COLO829 (cell line): ENCODE measurements at places on chromosomes 16 and 17.

GRCh38 chr16:83244057-83244456 is 563.7 kb upstream of the HSBP1 start:
- no peak for DNase-seq

DNA sequence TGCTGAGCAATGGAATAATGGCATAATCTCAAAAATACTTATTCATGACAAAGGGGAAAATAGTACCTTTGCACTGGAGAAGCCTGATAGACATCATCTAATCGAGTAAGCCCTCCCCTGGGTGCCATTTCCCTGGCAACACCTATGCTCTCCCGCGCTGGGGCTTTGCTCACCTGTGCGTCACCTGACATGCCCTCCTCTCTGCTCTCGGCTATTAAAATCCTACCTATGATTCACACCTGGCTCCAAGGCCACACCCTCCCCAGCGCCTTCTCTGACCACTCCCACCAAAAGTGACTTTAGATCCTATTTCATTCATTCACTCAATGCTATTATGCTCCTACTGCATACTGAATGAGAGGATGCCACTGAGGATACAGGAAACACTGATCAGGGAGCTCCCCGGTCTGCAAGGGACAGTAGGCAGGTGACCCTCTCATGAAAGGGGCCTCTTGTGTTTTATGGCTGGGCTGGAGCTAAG is 83.9 kb downstream of the NT5M start:
- no peak for DNase-seq

GRCh38 chr17:48240562-48241130 is 133.1 kb downstream of the SNX11 start:
- DNase-seq = peak; percentile 48

DNA sequence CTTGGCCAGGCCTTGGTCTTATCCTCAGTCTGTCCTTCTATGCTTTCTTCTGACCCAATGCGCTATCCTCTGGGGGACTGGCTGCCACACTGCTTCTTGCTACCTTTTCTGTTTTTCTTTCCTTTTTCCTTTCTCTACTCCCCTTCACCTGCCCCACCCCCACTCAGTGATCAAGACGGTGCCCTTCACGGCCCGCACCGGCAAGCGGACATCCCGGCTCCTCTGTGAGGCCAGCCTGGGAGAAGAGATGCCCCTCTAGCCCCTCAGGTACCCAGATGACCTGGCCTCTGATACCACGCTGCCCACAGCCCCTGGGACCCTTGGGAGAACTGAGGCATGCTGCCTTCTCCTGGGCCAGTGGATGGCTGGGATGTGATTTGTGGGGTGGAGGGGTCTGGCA is 15.6 kb downstream of the SPATA32 start:
- no peak for DNase-seq

DNA sequence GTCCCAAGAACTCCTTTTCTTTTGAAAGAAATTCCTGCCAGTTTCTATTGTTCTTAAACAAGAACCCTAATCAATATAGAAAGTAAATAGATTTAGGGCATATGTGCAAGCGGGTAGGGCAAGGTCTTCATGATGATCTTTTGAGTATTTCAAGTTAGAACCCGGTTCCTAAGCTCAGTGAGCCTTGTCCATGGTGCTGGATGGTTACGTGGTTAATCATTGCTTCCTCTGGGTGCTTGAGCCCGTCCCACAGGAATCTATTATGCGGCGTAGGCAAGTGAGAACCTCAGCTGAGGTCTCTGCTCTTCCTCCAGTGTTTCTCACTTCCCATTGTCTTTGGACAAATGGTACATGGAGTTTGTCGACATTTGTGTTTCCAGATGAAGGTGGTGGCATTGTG is 580.8 kb upstream of the EEF2KMT start:
- no peak for DNase-seq

- DNase-seq = no peak
Measured at GRCh38 chr16:66039793-66040192, 326.7 kb upstream of the CDH5 start.

- no peak for DNase-seq
Measured at GRCh38 chr17:31225831-31226230, 71.2 kb downstream of the OMG start.

DNA sequence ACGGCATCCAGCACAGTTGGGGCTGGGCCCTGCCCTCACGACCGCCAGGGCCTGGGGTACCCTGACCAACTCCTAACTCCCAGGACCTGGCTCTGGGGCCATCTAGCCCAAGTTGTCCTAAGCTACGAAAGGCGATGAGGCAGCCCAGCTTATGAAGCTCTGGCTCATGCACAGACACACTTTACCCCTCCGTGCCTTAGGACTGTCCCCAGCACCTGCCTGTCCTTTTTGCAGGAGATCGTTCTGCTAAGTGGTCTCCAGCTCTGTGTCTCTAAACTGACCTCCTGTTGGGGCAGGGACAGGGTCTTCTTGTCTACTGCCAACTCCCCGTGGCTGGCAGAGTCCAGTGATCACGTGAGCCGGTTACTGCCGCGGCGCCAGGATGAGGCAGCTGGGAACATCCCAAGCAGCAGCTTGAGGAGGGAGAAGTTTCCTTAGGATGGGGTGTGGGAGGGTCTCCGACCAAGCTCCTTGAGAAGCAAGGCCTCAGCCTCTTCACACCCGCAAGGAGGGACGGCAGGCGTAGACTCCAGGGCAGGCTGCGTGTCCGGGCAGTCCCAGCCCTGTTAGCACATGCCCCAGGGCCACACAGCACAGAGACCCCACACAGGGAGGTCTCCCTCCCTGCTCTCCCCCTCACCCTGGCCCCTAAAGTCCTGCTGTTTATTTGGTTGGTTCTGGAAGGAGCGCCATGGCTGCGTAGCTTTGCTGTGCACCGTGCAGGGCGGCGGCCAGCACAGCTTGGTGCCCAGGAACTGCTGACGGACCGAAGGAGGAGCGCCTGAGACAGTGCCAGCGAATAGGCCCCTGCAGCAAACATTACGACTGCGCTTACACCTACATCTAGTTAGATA is 16.4 kb upstream of the METRNL start:
- no peak for DNase-seq

DNA sequence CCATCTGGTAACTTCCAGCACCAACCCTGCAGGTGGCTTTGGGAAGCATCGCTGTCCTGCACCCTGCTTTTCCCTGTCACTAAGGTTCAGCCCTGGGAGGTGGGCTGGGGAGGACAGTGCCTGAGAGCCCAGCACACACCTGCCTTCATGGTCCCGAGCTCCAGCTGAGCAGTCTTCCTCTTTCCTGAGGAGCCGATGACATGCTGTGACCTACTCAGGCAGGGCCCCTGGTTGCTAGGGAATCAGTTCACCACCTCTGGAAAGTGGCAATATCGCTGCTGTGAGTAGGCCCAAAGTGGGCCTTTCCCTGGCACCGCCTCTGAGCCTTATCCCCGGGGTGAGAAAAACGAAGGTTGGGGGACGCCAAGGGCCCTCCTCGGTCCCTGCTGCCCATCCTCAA is 17.9 kb downstream of the ST3GAL2 start:
- DNase-seq = no peak

- DNase-seq = no peak
Measured at GRCh38 chr17:69575346-69575761, 160.9 kb downstream of the MAP2K6 start.

DNA sequence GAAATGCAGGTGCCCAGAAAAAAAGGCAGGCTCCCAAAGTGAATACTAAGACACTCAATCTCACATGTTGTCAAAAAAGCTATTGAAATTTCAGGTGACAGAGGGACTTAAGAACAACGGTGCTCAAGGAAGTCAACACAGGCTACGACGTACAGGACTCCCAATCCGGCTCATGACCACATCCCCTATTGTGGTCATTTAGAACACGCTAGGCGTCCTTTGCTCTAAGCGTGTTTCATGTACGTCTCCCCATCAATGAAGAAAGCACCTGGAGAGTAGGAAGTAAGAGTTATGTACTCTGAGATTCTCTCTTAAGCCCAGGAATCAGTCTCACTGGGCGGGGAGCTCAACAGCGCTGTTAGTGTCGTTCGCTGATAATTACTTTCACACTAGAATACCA is 94.1 kb downstream of the MRM3 start:
- no peak for DNase-seq

- DNase-seq = no peak
Measured at GRCh38 chr17:2545393-2545792, 33.7 kb upstream of the METTL16 start.

GRCh38 chr17:61722398-61722797 is 131.4 kb upstream of the NACA2 start:
- no peak for DNase-seq

DNA sequence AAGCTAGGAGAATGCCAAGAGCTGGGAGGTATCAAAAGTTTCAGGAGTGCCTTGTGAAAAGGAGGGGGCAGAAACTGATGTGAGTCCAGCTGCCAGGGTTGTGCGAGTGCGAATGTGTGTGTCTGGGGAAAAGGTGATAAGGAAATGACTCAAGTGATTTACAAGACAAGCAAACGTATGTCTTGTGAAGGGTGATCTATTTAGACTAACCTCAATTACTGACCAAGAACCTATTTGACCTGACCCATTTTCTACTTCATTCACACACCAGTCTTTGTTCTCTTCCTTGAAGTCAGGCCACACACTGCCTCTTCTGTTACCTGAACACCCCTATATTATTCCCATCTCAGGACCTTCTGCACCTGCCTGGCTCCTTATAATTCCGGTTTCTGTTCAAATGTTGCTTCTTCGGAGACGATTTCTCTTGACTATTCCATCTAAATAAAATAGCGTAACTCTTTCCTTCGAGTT is 1.0 kb downstream of the GDE1 start:
- DNase-seq = peak; percentile 13
